ENCODE measurements at places on chromosomes 13 and 19.

DNA sequence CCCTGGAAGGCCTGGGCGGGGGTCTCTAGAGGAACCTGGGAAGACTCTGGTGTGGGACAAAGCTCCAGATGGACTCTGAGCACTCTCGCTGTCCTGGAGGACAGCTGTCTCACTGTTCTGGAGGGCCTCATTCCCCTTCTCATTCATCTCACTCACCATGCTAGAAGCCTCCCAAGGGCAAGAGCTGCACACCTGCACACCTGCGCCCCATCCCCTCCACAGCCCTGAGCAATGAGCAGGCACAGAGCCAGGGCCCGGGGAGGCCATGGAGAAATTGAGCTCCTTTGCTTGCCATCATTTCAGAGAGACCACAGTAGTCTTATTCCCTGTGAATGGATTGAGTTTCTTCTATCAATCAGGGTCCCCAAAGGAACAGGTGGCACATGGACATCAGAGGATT lies 1168.5 kb downstream of the UQCRFS1 start:
- DNase-seq, result no peak

DNA sequence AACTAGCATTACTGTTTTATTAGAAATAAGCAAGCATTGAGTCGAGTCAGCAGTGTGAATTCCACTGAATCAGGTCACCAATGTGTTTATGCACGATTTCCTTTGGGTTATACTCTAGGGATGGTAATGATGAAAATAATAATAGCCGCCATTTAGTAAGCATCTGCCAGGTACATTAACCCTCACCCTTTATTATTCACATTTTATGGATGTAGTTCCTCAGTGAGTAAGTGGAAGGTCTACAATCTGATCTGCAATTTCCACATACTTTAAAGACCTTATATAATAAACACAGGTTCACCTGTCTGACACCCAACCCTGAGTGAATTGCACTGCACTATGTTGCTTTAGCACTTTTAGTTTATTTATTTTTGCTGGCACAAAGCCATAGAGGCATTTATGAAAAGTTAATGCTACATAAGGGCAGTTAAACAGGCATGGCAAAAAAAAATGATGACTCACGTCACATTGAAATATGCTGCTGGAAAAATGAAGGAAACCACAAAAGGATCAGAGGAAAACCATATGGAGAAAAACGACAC lies 122.4 kb downstream of the TRPC4 start:
- no peak for DNase-seq

GRCh38 chr19:55674459-55674840 lies 576 bp upstream of the EPN1 start:
- no peak for DNase-seq

DNA sequence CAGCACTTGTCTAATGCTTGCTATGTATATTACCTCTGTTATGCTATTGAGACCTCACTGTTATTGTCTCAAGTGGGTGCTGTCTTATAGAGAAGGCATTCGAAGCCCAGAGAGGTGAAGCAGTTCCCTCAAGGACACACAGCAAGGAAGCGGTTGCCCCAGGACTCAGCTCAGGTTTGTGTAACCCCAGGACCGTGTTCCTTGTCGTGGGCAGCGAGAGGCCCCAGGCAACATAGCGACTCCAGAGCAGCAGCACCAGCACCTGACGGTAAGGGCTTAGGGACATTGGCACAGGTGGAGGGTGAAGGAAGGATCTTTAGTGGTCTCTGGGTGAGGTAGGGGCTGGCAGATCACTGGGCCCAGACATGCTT lies 2.4 kb downstream of the KLK15 start:
- DNase-seq, result no peak

DNA sequence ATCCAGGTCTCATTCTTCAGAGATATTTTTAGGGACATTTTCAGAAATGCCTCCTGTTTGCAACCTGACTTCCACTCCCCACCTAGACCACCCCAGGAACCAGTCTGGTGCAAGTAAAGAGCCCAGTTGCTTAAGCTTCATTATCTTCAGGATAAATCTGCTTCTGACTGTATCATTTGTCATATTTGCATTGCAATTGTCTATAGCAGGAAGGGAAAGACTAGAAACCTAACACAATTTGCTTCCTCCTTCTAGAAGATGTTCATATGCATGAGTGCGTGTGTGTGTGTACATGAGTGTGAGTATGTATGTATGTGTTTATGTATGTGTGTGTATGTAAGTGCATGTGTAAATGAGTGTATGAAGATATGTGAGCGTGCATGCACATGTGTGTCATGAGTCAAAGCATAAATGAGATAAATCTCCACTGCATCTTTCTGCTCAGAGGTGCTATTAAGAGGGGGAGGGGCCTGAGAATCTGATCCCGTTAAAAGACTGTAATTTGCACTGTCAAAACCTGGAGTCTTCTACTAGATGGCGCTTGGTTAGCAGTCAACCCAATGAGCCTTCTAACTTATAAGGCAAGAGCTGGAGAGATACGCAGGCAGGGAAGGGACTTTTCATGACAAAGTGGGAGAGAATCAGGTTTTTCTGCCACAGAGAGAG lies 178.8 kb upstream of the KL start:
- no peak for DNase-seq
